ENCODE measurements at places on chromosomes 13 and 19.
A peak's percentile ranks its signal among the peaks of the same experiment; 100 is the strongest.

GRCh38 chr13:112991609-112992008 is 22.6 kb downstream of the MCF2L start:
- no peak for DNase-seq

- DNase-seq = no peak
Observed at GRCh38 chr13:107284173-107284572, 716.2 kb upstream of the ARGLU1 start.

- DNase-seq = no peak
Observed at GRCh38 chr19:44577566-44577874, 35.8 kb upstream of the IGSF23 start.

- no peak for DNase-seq
Observed at GRCh38 chr19:42276821-42277220, 7.8 kb downstream of the CIC start.

- no peak for DNase-seq
Observed at GRCh38 chr13:76921516-76921915, 26.8 kb upstream of the ACOD1 start.

DNA sequence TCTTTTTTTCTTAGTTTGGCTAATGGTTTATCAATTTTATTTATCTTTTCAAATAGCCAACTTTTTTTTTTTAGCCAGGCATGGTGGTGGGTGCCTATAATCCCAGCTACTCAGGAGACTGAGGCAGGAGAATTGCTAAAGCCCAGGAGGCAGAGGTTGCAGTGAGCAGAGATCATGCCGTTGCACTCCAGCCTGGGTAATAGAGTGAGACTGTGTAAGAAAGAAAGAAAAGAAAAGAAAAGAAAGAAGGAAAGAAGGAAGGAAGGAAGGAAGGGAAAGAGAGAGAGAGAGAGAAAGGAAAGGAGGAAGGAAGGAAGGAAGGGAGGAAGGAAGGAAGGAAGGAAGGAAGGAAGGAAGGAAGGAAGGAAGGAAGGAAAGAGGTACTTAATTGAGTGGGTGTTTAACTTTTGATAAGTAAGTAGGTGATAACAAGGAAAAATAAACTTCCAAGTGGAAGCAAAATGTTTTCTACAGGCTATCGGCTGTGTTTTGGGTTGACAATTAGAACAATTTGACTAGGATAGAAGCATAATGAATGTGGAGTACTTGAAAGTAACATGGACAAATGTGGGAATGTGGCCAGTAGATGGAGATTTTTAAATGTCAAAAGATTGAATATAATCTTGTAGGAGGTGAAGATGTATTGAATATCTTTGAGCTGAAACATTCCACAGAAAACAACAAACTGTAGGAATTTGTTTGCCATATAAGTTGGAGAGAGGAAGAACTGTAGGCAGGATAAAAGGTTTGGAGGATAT is 62.8 kb upstream of the MYO16 start:
- DNase-seq = no peak

DNA sequence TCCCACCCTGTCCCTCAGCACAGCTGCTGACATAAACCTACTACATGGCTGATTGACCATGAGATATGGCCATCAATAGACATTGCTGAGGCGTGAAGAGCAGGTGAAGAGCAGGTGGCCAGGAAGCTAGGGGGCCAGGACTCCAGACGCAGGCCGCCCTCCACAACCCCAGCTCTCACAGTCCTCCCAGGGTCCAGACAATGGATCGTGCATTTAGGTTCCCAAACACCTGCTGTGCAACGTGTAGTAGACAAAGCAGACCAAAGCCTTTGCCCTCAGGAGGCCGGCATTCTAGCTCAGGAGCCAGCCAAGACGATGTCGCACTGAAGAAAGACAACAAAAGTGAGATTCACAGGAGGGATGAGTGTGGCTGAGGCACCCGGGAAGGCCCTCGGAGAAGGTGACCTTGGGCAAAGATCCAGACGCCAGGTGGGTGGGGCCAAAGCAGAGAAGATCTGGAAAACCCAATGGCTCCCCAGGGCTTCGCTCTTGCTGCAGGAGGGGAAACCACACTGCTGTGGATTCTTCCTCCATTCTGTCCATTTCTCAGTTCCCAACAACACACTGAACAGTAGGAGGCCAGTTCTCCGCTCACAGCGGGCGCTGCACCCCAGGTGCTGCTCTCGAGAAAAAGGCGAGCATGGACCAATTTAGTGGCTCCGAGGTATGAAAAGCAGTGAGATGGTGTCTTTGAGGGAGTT is 1.4 kb downstream of the FFAR1 start:
- no peak for DNase-seq

GRCh38 chr13:49214917-49215376 is 5.2 kb upstream of the MLNR start:
- peak; percentile 97 for DNase-seq

DNA sequence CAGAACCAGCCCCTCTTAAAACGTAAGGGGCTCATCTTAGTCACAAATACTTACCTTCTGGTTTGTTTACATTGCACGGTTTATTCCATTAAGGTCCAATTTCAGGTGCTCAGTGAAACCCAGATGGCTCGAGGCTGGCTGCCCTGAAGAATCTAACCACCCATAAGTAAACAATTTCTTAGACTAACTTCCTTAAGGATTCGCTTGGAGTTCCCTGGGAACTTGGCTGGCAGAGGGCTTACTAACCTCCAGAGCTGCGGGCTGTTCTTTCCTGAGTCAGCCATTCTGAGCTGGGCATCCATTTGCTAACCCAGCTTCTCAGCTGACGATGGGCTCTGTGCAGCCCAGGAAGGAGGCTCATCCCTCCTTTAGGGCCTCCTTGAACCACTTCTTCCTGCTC is 262.1 kb downstream of the FGF9 start:
- no peak for DNase-seq

- peak; percentile 82 for DNase-seq
Observed at GRCh38 chr13:39777527-39778061, 122.1 kb downstream of the COG6 start.

DNA sequence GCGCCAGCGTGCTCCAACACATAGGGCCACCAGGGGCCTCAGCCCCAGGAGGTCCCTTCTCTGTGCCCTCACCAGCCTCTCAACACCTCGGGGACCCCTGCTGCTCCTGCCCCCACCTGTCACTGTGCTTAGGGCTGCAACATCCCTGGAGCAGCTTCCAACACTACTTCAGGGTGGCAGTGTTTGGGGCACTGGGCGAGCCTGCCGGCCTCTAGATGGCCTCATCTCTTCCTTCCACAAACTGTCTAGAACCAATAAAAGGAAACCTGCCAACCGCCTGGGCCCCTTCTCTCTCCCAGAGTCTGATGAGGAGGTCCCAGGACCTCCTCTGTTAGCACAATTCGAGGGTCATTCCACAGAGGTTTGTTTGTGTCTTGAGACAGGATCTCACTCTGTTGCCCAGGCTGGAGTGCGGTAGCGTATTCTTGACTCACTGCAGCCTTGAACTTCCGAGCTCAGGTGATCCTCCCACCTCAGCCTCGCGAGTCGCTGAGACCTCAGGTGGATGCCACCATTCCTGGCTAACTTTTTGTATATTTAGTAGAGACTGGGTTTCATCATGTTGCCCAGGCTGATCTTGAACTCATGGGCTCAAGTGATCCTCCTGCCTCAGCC is 10.1 kb upstream of the SHD start:
- no peak for DNase-seq

- no peak for DNase-seq
Observed at GRCh38 chr19:10830931-10831779, 4.9 kb downstream of the TMED1 start.

DNA sequence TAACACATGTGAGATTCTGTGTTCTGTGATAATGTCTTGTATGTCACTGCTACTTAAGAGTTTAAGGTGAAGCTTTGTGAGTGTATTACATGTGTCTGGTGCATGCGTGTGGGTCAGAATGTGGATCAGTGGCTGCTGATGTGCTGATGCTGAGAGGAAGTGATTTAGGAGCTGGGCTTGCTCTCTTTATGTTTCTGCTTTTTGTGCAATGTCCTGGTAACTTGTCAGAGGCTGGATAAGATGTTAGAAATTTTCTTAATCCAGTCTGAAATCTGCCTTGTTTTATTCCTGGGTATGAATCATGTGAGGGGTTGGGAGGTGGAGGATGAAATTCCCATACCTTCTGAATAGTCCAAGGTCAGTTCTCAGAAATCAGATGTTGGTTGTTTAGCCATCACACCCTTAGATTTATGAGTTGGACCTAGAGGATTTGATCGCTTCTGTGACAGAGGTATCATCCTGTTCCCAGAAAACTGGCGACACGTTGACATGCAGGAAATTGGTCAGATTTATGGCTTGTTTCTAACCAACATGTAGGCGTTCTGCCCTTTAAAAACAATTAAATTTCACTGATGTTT is 24.5 kb upstream of the CXCL17 start:
- DNase-seq = peak; percentile 66

DNA sequence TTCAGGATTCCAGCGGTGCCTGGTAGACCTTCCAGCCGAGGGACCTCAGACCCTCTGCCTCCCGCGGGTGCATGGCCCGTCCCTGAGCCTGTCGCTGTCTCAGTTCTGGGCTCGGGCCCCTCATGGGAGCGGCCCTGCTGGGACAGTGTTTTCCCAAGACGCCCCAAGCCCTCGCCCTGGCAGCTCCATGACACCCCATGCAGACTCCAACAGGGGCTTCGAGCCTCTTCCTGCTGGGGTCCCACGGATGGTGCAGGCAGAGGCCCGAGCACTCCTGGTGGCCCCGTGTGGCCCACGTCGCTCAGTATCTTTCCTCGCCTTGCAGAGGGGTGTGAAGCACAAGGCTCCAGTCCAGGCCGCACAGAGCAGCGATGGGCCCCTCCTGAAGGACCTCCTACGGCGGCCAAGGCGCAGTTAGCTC is 88.8 kb upstream of the MCF2L start:
- DNase-seq = no peak

GRCh38 chr13:98557937-98558792 is 18.7 kb downstream of the STK24 start:
- DNase-seq = no peak

- no peak for DNase-seq
Observed at GRCh38 chr13:44211286-44211685, 162.3 kb upstream of the SERP2 start.

- DNase-seq = no peak
Observed at GRCh38 chr19:50417111-50418081, 1.3 kb upstream of the SPIB start.

DNA sequence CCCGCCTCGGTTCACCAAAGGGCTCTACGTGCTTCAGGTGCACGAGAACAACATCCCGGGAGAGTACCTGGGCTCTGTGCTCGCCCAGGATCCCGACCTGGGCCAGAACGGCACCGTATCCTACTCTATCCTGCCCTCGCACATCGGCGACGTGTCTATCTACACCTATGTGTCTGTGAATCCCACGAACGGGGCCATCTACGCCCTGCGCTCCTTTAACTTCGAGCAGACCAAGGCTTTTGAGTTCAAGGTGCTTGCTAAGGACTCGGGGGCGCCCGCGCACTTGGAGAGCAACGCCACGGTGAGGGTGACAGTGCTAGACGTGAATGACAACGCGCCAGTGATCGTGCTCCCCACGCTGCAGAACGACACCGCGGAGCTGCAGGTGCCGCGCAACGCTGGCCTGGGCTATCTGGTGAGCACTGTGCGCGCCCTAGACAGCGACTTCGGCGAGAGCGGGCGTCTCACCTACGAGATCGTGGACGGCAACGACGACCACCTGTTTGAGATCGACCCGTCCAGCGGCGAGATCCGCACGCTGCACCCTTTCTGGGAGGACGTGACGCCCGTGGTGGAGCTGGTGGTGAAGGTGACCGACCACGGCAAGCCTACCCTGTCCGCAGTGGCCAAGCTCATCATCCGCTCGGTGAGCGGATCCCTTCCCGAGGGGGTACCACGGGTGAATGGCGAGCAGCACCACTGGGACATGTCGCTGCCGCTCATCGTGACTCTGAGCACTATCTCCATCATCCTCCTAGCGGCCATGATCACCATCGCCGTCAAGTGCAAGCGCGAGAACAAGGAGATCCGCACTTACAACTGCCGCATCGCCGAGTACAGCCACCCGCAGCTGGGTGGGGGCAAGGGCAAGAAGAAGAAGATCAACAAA is 2.6 kb downstream of the PCDH17 start:
- DNase-seq = no peak

GRCh38 chr19:10259162-10259905 is 7.3 kb downstream of the MRPL4 start:
- peak; percentile 83 for DNase-seq

- DNase-seq = no peak
Observed at GRCh38 chr19:1833540-1833939, 14.7 kb downstream of the REXO1 start.

GRCh38 chr13:58633226-58633625 is 1001.7 kb downstream of the PCDH17 start:
- DNase-seq = no peak

- no peak for DNase-seq
Observed at GRCh38 chr13:27962982-27963381, 6.1 kb downstream of the CDX2 start.

- DNase-seq = no peak
Observed at GRCh38 chr13:100532090-100532766, 56.4 kb downstream of the GGACT start.

GRCh38 chr13:110475117-110475516 is 86.4 kb downstream of the RAB20 start:
- no peak for DNase-seq

- DNase-seq = peak; percentile 64
Observed at GRCh38 chr19:55633861-55634260, 6.9 kb upstream of the ZNF580 start.

DNA sequence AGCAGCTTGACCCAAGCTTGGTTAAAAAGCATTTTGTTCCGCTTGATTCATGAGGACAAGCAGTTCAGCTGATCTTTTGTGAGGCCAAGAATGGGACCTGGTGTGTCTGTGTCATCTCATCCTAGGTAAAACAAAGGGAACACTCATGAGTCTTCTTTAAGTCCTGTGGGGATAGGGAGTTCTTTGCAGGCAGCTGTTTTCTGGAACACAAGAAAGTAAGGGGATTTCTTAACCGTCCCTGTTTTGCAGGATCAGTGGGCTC is 134.5 kb upstream of the TMTC4 start:
- no peak for DNase-seq

DNA sequence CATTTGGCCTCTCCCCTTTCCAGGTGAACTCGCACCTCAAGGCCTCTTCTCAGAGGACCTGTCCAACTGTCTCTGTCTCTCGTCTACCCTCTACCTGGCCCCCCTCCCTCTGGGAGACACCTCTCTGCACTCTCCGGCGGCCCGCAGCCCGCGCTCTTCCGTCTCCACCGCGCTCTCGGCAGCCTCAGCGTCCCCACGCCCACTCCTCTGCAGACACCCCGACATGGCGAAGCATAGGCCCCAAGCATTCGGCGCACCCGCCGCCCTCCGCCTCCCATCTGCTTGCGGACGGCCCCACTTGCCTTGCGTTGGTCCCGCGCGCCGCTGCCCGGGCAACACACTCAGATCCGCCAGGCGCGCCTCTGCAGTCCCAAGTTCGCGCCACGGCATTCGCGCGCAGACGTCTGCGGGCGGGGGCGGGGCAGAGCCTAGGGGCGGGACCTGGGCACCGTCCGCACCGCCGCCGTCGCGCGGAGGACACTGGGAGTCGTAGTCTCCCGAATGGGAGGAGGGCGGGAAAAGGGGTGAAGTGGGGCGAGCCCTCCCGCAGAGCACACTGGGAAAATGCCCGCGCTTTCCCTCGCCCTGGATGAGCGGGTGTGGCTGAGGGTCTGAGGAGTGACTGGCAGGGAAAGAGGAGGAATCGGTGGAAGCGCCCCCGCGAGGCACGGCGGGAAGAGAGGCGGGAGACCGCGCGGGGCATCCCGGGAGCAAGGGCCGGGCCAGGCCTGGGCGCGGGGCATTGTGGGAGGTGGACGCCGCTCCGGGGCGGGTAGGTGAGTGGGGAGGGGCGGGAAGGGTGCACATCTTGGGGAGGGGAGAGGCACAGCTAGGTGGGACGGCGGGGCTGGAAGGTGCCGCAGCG is at the start of the genes LIG1 and ZSWIM9:
LIG1 (minus strand) TSS at position 406 of the 865 bp plus-strand sequence. CDS start 4,778 bp downstream, outside the sequence.
ZSWIM9 (plus strand) TSS at position 742 of the 865 bp plus-strand sequence. CDS start 1,123 bp downstream, outside the sequence.
- peak; percentile 94 for DNase-seq
